ENCODE measurements at places on chromosomes 5 and 9.

DNA sequence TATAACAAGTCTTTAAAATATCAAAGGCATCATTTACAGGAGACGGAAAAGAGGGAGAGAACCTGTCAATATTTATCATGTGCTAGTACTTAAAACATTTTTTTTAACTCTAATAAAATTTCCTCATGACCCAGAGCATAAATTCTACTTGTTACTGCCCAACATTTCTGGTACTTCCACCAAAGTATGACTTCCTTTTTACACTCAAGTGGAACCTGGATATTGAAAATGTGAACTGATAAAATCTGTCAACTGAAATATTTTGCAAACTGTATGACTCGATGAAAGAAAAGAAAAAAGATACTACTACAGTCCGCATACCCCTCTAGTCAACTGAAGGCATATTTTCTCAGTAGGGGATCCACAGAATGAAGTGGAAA lies 37.1 kb downstream of the FAM13B start:
- H3K36me3 ChIP-seq: peaks cover 12% of the 10 kb centered on the region
- H3K4me3 ChIP-seq: no peak overlapping the region
- no peaks in the 10 kb centered on the region for H3K27me3 ChIP-seq
- no peak overlapping the region for H3K27ac ChIP-seq
- DNase-seq: no peak
- H3K4me1 ChIP-seq: no peaks in the 10 kb centered on the region

- H3K27ac ChIP-seq: no peak overlapping the region
- no peak overlapping the region for H3K4me3 ChIP-seq
- no peaks in the 10 kb centered on the region for H3K27me3 ChIP-seq
- no peaks in the 10 kb centered on the region for H3K36me3 ChIP-seq
These were observed 54.5 kb downstream of the BNC2 start for GRCh38 chr9:16816011-16816410.

- H3K36me3 ChIP-seq: no peaks in the 10 kb centered on the region
- no peaks in the 10 kb centered on the region for H3K27me3 ChIP-seq
- no peak overlapping the region for H3K27ac ChIP-seq
- H3K4me1 ChIP-seq: peaks cover 19% of the 10 kb centered on the region
- no peak overlapping the region for H3K4me3 ChIP-seq
- no peak for DNase-seq
These were observed 269.6 kb downstream of the ELAVL2 start for GRCh38 chr9:23556459-23556858.

GRCh38 chr5:138224712-138225111 lies 11.6 kb upstream of the CDC23 start:
- DNase-seq: no peak
- no peak overlapping the region for H3K27ac ChIP-seq
- H3K27me3 ChIP-seq: no peaks in the 10 kb centered on the region
- no peaks in the 10 kb centered on the region for H3K36me3 ChIP-seq
- H3K4me1 ChIP-seq: no peaks in the 10 kb centered on the region

DNA sequence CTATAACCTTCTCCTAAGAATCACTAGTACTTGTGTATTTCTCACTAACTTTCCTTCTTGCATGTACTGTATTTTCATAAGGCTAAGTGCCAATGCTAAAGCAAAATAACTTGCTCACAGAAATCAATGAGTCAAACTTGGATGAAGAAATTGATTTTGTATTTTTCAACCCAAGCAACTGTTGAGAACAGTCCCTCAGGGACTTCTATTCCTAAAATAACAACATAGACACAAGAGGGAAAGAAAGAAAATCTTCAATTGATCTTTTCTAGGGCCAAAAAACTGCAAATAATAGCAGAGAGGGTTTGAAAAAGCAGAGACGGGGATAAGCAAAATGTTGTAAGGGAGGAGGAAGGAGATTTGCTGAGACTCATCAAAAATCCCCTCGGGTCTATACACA lies 69.8 kb downstream of the HABP4 start:
- H3K27me3 ChIP-seq: no peaks in the 10 kb centered on the region
- no peak overlapping the region for H3K27ac ChIP-seq
- no peak for DNase-seq
- no peaks in the 10 kb centered on the region for H3K36me3 ChIP-seq

DNA sequence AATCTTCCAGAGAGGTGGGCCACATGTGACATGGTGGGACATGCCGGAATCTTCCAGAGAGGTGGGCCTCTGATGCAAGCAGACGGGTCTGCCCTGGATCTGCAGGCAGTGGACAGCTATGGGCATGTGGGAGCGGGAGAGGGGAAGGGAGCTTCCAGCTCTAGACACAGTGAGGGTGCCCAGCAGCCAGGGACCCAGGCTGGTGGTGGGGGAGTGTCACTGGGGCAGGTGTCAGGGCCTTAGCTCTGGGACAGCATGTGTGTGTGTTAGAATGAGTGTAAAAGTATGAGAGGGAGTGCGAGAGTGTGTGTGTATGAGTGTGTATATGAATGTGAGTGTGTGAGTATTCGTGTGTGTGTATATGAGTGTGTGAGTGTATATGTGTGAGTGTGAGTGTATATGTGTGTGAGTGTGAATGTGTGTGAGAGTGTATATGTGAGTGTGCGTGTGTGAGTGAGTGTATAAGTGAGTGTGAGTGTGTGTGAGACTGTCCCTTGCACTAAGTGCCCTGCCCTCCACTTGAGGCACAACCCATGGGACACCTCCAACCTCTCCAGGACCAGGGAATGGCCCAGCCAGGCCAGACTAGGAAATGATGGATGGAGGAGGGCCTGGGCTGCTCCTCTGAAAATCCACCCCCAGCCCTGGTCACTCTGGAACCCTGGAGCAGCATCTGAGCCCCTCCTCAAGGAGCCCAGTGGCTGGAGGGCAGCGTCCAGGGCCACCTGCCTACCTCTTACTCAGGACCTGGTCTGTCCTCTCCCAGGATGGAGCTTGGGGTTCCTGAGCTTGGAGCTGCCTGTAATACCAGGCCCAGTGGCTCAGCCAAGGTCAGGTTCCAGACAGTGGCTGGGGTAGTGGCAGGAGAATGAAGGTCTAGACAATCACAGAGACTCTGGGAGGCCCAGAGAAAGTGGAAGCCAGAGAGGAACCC lies 122.2 kb downstream of the C9orf50 start:
- peaks cover 49% of the 10 kb centered on the region for H3K4me1 ChIP-seq
- no peaks in the 10 kb centered on the region for H3K36me3 ChIP-seq
- no peak for DNase-seq
- no peak overlapping the region for H3K4me3 ChIP-seq
- peaks cover 17% of the 10 kb centered on the region for H3K27me3 ChIP-seq

GRCh38 chr5:64653766-64654560 lies 36.3 kb upstream of the SHISAL2B start:
- no peaks in the 10 kb centered on the region for H3K27me3 ChIP-seq
- no peak overlapping the region for H3K27ac ChIP-seq
- no peak overlapping the region for H3K4me3 ChIP-seq
- peaks cover 18% of the 10 kb centered on the region for H3K4me1 ChIP-seq
- H3K36me3 ChIP-seq: no peaks in the 10 kb centered on the region

DNA sequence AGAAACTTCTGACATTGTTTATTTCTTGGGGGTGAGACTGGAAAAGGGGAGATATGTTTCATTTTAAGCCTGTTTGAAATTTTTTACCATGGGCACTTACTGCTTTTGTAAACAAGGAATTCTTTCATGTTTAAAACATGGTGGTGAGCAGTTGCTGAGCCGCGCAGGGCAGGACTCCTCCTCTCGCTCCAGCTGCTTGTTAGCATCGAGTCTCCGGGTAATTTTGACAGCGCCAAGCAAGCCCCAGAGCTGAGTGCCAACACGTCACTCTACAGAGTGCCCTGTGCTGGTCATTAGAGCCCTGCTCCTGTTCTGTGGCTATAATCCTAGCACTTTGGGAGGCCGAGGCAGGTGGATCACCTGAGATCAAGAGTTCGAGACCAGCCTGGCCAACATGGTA lies 116.5 kb upstream of the MSX2 start:
- H3K27ac ChIP-seq: no peak overlapping the region
- H3K27me3 ChIP-seq: no peaks in the 10 kb centered on the region
- no peaks in the 10 kb centered on the region for H3K36me3 ChIP-seq
- no peak overlapping the region for H3K4me3 ChIP-seq
- DNase-seq: no peak
- peaks cover 4% of the 10 kb centered on the region for H3K4me1 ChIP-seq

DNA sequence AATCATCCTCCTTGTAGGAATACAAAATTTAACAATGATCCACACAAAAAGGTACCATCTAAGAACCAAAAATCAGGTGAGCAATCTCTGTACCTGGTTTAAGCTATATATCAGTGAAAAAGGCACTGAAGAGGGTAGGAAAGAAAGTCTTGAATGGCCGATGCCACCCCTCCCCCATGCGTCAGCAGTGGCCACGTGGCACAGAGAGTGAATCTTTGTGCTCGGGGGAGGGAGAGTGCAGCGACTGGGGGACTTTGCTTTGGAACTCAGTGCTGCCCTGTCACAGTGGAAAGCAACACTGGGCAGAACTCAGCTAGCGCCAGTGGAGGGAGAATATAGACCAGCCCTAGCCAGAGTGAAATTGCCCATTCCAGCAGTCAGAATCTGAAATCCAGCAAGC lies 28.3 kb upstream of the PDE4D start:
- no peak overlapping the region for H3K27ac ChIP-seq
- no peaks in the 10 kb centered on the region for H3K27me3 ChIP-seq
- H3K4me1 ChIP-seq: no peaks in the 10 kb centered on the region
- no peak overlapping the region for H3K4me3 ChIP-seq
- H3K36me3 ChIP-seq: no peaks in the 10 kb centered on the region

- no peaks in the 10 kb centered on the region for H3K4me1 ChIP-seq
- H3K27ac ChIP-seq: no peak overlapping the region
- no peaks in the 10 kb centered on the region for H3K27me3 ChIP-seq
- H3K4me3 ChIP-seq: no peak overlapping the region
- peaks cover 6% of the 10 kb centered on the region for H3K36me3 ChIP-seq
These were observed 482.7 kb upstream of the C9orf72 start for GRCh38 chr9:28056006-28056405.

- H3K4me1 ChIP-seq: no peaks in the 10 kb centered on the region
- DNase-seq: no peak
- H3K27ac ChIP-seq: no peak overlapping the region
- no peak overlapping the region for H3K4me3 ChIP-seq
- H3K27me3 ChIP-seq: no peaks in the 10 kb centered on the region
- no peaks in the 10 kb centered on the region for H3K36me3 ChIP-seq
These were observed 131.1 kb downstream of the CHSY3 start for GRCh38 chr5:130035388-130035787.

- no peak overlapping the region for H3K27ac ChIP-seq
- peaks cover 9% of the 10 kb centered on the region for H3K27me3 ChIP-seq
- no peaks in the 10 kb centered on the region for H3K36me3 ChIP-seq
- no peak overlapping the region for H3K4me3 ChIP-seq
- no peak for DNase-seq
These were observed 29.2 kb upstream of the FBP1 start for GRCh38 chr9:94668418-94668927.

DNA sequence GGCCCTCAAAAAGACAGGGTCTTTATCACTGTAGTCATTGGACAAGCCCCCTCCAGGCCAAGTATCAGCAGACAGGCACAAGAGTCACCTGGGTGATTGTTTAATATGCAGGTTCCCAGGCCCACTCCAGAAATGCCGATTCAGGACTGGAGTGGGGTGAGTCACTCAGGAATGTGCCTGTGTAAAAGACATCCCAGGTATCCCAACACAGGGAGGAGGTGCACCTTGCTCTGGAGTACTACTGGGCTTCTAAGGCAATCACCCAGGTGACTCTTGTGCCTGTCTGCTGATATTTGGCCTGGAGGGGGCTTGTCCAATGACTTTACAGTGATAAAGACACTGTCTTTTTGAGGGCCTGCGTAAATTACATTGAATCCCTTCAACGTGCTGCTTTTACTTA lies 40.6 kb downstream of the ACTL7B start:
- peaks cover 7% of the 10 kb centered on the region for H3K4me1 ChIP-seq
- DNase-seq: no peak
- H3K27ac ChIP-seq: no peak overlapping the region
- H3K4me3 ChIP-seq: no peak overlapping the region

- peaks cover 18% of the 10 kb centered on the region for H3K4me1 ChIP-seq
- H3K36me3 ChIP-seq: no peaks in the 10 kb centered on the region
- no peak for DNase-seq
- H3K27ac ChIP-seq: no peak overlapping the region
These were observed 462.2 kb upstream of the DMAC1 start for GRCh38 chr9:8261737-8262136.

- no peaks in the 10 kb centered on the region for H3K36me3 ChIP-seq
- no peaks in the 10 kb centered on the region for H3K27me3 ChIP-seq
- DNase-seq: no peak
- no peak overlapping the region for H3K27ac ChIP-seq
- no peak overlapping the region for H3K4me3 ChIP-seq
These were observed 77.6 kb upstream of the FREM1 start for GRCh38 chr9:14987858-14988257.

DNA sequence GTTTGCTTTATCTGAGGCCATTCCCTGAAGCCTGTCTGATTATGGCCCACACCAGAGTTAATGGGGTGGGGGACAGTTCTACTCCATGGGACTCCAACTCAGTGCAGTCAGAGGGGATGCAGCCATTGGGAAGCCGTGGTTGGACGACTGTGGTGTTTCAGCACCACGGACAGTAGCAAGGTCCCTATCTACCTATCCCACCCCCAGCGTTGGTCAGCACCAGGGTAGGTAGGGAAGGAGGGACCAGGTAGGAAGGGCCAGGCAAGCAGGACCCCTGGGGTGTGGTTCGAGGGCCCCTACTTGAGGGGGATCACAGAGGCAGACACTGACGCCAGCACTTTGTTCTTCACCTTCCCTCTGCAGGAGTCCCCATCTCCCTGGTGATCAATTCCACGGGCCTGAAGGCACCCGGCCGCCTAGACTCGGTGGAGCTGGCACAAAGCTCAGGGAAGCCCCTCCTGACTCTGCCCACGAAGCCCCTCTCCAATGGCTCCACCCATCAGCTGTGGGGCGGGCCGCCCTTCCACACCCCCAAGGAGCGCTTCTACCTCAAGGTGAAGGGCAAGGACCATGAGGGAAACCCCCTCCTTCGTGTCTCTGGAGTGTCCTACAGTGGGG lies 33.2 kb downstream of the HMCN2 start:
- no peak overlapping the region for H3K4me3 ChIP-seq
- H3K27me3 ChIP-seq: no peaks in the 10 kb centered on the region
- H3K4me1 ChIP-seq: no peaks in the 10 kb centered on the region
- H3K27ac ChIP-seq: no peak overlapping the region
- no peaks in the 10 kb centered on the region for H3K36me3 ChIP-seq

- H3K27ac ChIP-seq: no peak overlapping the region
- no peaks in the 10 kb centered on the region for H3K4me1 ChIP-seq
- H3K4me3 ChIP-seq: no peak overlapping the region
- no peaks in the 10 kb centered on the region for H3K27me3 ChIP-seq
These were observed 58.9 kb upstream of the NR3C1 start for GRCh38 chr5:143462431-143462830.

DNA sequence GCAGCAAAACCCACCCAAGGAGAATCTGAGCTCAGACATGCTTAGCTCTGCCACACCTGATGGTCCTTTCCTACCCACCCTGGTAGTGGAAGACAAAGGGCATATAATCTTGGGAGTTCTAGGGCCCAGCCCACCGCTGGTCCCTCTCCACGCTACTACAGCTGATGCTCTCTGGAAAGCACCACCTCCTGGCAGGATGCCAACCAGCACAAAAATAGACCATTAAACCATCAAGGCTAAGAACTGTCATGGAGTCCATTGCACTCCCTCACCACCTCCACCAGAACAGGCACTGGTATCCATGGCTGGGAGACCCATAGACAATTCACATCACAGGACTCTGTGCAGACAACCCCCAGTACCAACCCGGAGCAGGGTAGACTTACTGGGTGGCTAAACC lies 111.0 kb upstream of the IL7R start:
- H3K4me3 ChIP-seq: no peak overlapping the region
- H3K4me1 ChIP-seq: no peaks in the 10 kb centered on the region
- H3K27me3 ChIP-seq: peaks cover 91% of the 10 kb centered on the region
- no peaks in the 10 kb centered on the region for H3K36me3 ChIP-seq

GRCh38 chr9:89674667-89675057 lies 69.8 kb downstream of the GADD45G start:
- H3K36me3 ChIP-seq: no peaks in the 10 kb centered on the region
- DNase-seq: no peak
- peaks cover 43% of the 10 kb centered on the region for H3K4me1 ChIP-seq
- peaks cover 52% of the 10 kb centered on the region for H3K27me3 ChIP-seq
- H3K27ac ChIP-seq: no peak overlapping the region

Measured in neural progenitor cell (in vitro differentiated cells).